Caudate nucleus (tissue), 63 donors: ENCODE measurements at places on chromosomes 4 and X.
A peak's percentile ranks its signal among the peaks of the same experiment; 100 is the strongest.

DNA sequence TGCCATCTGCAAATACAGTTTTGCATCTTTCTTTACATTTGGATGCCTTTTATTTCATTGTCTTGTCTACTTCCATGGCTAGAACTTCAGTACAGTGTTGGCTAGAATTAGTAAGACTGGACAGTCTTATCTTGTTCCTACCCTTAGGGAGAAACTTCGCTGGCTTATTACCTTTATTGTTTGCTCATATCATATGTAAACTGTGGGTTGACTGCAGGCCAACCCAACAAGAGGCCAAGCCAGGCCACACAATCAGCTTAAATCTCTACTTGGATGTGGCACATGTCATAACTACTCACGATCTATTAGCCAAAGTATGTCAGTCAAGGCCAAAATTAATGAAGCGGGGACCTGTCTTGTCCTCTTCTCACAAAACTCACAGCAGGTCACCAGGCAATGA, 144.1 kb downstream of the THOC2 start:
- DNase-seq = no peak

- no peak for DNase-seq
Observed at GRCh38 chrX:50115973-50116372, 84.8 kb downstream of the AKAP4 start.

- DNase-seq = no peak
Observed at GRCh38 chr4:173168396-173169177, at the start of gene GALNT7. Gene GALNT7 (plus strand): TSS chr4:173168811. CDS start chr4:173168836, 25 bp downstream.

GRCh38 chr4:41022116-41022515, 192.2 kb downstream of the APBB2 start:
- DNase-seq = no peak

DNA sequence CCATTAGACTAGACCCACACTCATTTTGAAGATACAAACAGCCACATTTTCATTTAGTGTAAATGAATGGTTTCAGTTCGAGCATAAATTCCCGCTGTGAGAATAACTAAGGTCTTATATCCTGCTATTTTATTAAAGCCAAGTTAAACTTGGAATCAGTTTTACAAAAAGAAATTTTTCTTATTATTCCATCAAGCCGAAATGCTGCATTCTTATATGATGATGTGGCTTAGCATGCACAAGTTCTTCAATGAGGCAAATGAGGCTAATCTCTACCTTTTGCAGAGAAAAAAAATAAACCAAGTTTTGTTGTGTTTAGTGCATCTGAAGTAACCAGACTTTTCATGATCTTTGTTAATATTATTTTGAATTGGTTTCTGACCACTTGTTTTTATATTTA, 953.9 kb upstream of the PCDH10 start:
- no peak for DNase-seq

DNA sequence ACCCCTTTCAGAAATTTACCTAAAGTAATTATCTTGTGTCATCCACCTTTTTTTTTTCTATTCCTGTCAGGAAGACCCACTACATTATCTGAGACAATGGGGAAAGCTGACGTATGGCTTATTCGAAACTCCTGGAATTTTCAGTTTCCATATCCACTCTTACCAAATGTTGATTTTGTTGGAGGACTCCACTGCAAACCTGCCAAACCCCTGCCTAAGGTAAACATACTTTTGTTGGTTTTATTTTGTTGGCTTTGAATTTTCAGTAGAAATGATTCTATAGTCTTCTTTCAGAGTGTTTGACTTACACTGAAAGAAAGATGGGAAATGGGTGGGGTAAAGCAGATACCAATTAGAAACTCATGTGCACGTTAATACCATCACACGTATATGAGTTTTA, 2.2 kb downstream of the UGT2B7 start:
- DNase-seq = no peak

- DNase-seq = no peak
Observed at GRCh38 chrX:43958529-43958928, 14.7 kb downstream of the NDP start.

GRCh38 chr4:177239878-177240277, 69.8 kb upstream of the NEIL3 start:
- no peak for DNase-seq

- no peak for DNase-seq
Observed at GRCh38 chrX:150213481-150214030, 149.6 kb upstream of the MAMLD1 start.

DNA sequence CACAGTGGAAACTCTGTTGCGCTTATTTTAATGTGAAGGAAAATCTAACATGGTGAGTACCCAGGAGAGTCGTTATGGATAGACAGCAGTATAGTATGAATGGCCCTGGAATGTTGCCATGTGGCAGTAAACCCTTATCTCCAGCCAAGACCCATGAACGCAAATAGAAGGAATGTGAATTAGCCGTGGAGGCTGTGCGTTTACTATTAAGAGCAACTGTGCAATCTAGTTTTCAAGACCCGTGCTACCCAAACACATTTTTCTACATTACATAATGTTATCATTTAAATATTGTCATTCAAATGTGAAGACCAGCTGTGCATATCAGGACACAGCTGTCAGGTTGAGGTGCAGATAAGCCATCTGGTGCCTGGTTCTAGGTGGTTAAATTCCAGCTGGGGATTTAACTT, 13.3 kb upstream of the AGA start:
- DNase-seq = no peak

- DNase-seq = no peak
Observed at GRCh38 chr4:168879188-168879587, 130.9 kb downstream of the CBR4 start.

GRCh38 chr4:139969635-139970266, 184.2 kb downstream of the MAML3 start:
- DNase-seq = no peak

DNA sequence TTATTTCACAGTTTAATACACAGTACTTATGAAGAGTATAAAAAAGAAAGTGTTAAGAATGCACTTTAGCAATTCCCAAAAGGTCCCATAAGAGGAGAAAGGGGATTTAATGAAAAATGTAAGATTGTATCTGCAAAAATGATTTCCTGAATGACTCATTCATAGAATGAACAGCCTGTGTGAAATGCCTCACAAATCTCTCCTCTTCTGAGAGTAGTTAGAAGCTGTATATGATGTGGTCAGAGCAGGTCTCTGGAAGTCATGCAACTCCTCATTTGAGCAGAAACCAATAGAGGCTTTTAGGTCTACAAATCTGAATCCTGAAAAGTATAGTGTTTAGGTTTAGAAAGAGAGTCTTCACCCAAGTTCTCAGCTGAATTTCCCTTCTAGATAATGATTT, 381.3 kb upstream of the INTU start:
- no peak for DNase-seq

- no peak for DNase-seq
Observed at GRCh38 chr4:182238355-182238931, 4.8 kb upstream of the TENM3 start.

- DNase-seq = no peak
Observed at GRCh38 chr4:175127314-175127713, 209.2 kb downstream of the ADAM29 start.

GRCh38 chr4:132281733-132282132, 867.4 kb upstream of the PCDH10 start:
- no peak for DNase-seq

GRCh38 chr4:74671080-74671698, 123.1 kb downstream of the BTC start:
- peak; percentile 12 for DNase-seq
